Psoas muscle (tissue), 8 donors: ENCODE measurements at places on chromosomes 3 and 15. TPM values are rescaled to one million over a fixed set of nuclear protein-coding genes. Genes with fewer than 3 reads are reported as not detected.

Gene C2CD4A
- total RNA-seq: 0.09 TPM

Gene ERICH6
- not detected for total RNA-seq

DNA sequence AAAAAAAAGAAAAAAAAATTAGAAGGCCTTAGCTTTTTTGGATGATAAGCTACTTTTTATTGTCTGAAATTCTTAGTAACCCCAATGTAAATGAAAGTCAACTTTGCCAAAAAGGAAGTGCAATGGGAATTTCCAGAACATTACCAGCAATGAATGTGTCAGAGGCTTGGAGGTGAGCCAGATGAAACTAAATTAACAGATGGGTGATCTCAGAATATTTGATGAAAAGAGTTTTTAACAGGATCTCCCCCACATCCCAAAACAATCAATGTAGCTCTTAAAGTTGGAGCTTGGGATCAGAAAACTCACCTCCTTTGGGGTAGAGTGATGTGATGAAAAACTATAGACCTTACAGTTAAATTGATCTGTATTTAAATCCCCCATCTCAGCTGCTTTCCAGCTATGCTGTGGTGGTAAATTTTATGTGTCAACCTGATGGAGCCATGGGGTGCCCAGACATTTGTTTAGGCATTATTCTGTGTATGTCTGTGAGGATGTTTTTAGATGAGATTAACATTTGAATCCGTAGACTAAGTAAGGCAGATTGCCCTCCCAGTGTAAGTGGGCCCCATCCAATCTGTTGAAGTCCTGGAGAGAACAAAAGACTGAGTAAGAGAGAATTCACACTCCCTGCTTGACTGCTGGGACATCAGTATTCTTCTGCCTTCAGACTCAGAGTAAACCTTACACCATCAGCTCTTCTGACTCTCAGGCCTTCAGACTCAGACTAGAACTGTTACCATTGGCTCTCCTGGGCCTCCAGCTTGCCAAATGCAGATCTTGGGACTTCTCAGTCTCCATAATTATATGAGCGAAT, 84.3 kb upstream of the TNFSF10 start:
- no peak overlapping the region for H3K4me3 ChIP-seq
- H3K27me3 ChIP-seq: no peaks in the 10 kb centered on the region
- H3K36me3 ChIP-seq: no peaks in the 10 kb centered on the region
- no peaks in the 10 kb centered on the region for H3K4me1 ChIP-seq

- no peaks in the 10 kb centered on the region for H3K36me3 ChIP-seq
- peaks cover 57% of the 10 kb centered on the region for H3K27me3 ChIP-seq
- no peaks in the 10 kb centered on the region for H3K4me1 ChIP-seq
- no peak overlapping the region for H3K27ac ChIP-seq
- no peak overlapping the region for H3K4me3 ChIP-seq
- no peak for DNase-seq
These were observed 51.9 kb downstream of the RHCG start for GRCh38 chr15:89444241-89445225.

DNA sequence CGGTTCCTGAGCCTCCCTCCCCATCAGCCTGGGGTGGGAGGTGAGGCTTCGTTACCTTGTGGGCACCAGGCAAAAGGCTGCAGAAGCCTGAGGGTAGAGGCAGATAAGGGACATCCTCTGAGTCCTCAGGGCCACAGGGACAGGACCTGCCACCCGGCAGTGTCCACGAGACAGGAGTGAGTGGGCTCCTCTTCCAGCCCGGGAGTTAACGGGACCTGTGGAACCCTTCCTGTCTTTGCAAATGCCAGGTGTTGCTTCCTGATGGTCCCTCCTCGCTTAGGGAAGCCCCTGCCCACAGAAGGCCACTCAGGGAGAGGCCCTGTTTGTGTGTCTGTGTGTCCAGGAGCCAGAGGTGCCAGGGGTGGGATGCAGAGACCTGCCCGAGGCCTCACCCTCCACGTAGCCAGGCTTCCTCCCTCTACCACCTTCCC, 111.1 kb upstream of the ALDH1A3 start:
- no peaks in the 10 kb centered on the region for H3K4me1 ChIP-seq
- no peaks in the 10 kb centered on the region for H3K27me3 ChIP-seq
- no peak overlapping the region for H3K4me3 ChIP-seq
- H3K36me3 ChIP-seq: no peaks in the 10 kb centered on the region
- no peak overlapping the region for H3K27ac ChIP-seq
- no peak for DNase-seq

- H3K4me1 ChIP-seq: no peaks in the 10 kb centered on the region
- no peak for DNase-seq
- H3K36me3 ChIP-seq: no peaks in the 10 kb centered on the region
- no peak overlapping the region for H3K4me3 ChIP-seq
- no peaks in the 10 kb centered on the region for H3K27me3 ChIP-seq
These were observed 62.2 kb downstream of the SLC15A2 start for GRCh38 chr3:121956363-121956762.

Gene FBXO40
- 152 TPM for total RNA-seq

DNA sequence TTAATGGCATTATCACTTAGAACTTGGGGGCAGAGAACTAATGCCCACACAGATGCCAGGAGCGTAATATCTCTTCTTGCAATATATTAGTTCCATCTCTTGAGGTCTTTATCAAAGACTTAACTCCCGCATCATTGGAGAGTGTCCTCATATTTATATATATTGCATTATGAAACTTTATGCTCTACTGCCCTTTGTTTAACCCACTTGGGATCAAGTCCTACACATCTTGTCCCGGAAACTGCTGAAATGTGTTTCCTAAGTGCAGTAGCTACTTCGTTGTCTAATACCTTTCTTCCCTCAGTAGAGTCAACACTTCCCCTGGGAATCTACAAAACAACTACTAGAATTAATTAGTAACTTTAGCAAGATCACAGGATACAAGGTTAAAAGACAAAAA, 1029.2 kb downstream of the OTOL1 start:
- no peak overlapping the region for H3K27ac ChIP-seq
- H3K4me1 ChIP-seq: peaks cover 13% of the 10 kb centered on the region
- no peaks in the 10 kb centered on the region for H3K36me3 ChIP-seq

DNA sequence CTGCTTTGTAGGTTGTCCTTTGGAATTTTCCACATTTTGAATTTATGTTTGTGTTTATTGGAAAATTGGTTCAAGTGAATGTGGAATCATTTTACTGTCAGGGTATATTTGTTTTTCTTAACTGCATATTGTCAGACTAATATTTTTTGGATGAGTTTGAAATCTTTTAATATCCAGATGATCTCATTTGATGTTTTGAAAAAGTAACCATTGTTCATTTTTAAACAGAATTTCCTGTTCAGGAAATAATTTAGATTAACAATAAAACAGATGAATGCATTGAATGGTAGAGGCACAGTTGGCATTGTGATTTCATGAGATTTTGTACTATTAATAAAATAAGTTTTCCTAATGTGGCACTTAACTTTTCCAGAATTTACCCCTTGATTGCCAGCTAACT, 15.5 kb downstream of the TRAK1 start:
- H3K4me3 ChIP-seq: no peak overlapping the region
- peaks cover 2% of the 10 kb centered on the region for H3K36me3 ChIP-seq
- no peaks in the 10 kb centered on the region for H3K27me3 ChIP-seq
- H3K4me1 ChIP-seq: peaks cover 16% of the 10 kb centered on the region
- no peak for DNase-seq
- H3K27ac ChIP-seq: peak overlapping the region; percentile 63

DNA sequence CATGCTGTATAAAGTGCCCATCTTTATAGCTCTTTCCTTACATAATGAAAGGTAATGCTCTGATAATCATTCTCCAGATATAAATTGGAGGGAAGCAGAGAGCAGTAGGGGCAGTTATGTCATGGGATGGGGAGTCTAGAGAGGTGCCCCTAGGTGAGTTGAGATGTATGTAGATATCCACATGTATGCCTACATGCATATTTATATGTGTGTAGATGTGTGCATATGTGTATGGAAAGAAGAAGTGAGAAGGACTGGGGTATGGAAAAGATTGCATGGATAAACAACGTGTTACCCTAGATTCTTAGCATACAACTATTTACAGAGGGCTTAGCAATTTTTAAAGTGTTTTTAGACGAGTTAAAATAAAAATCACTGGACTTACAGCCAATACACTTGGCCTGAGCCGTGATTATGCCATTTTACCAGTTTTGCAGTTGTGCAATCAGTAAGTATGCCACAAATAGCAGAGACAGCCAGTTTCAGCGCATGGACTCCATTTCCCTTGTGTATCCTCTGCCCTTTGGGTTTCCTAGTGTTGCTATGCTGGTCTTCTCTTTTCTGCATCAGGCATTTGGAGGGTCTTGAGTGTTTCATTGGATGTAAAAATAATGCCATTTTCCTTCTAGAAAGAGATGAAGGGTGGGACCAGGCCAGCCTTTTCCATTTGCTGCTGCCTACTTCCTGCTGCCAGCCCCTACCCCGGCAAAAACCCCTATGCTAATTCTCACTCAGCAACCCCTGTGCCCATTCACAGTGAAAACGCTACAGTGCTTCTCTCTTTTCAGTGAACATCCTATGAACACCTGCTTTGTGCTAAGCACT, 199.4 kb upstream of the NR2E3 start:
- DNase-seq: no peak
- H3K4me3 ChIP-seq: no peak overlapping the region
- no peak overlapping the region for H3K27ac ChIP-seq
- H3K27me3 ChIP-seq: no peaks in the 10 kb centered on the region
- no peaks in the 10 kb centered on the region for H3K4me1 ChIP-seq
- no peaks in the 10 kb centered on the region for H3K36me3 ChIP-seq

GRCh38 chr3:24521420-24522145, 26.9 kb upstream of the THRB start:
- peaks cover 6% of the 10 kb centered on the region for H3K4me1 ChIP-seq
- DNase-seq: peak; percentile 85
- no peaks in the 10 kb centered on the region for H3K27me3 ChIP-seq
- H3K27ac ChIP-seq: peak overlapping the region; percentile 88
- no peaks in the 10 kb centered on the region for H3K36me3 ChIP-seq

Gene ISLR2
- 1.3 TPM for total RNA-seq

Gene CEMIP
- total RNA-seq: 0.17 TPM

Gene TBC1D2B
- 8.8 TPM for total RNA-seq

Gene SACM1L
- total RNA-seq: 13.1 TPM

Gene SEMA6D
- 3.6 TPM for total RNA-seq

Gene P2RY14
- total RNA-seq: 1.6 TPM

DNA sequence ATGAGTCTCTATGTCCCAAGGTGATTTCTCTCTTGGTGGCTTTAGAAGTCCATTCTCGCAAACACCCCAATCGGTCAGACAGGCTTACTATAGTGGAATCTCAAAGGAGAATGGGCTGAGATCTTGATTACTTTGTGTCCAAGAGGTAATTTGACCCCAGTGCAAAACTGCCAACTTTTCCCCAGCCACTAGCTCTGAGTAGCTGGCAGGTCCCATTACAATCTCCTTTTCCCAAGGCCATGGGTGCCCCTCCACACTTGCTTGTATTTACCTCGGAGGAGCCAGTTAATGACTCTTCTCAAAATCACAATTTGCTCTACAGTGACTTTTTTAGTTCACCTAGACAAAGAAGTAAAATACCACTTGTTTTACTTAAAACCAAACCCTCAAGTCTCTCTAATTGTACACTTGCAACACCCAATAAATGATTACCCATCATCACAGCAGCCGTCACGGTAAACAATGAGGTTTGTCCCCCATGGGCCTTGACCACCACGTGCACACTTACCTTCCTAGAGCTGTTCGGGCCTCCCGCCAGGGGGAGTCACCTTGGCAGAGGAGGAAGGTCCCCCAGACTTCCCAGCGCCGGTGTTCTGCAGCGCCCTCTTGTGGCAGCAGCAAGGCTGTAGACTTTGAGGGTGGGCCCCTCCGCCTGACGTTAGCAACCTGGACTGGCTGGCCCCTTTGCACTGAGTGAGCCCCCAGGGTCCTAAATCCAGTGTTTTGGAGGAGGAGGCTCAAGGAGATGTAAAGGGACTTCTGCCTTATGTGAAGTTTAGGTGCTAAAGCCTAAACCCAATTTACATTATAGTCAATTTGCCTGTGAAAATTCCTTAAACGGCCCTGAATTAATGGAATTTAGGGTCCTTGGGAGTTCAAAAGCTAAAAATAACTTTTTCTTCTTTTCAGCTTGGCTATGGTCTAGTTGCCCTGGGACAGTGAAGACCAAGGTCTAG, 18.7 kb upstream of the HDAC11 start:
- peaks cover 17% of the 10 kb centered on the region for H3K4me1 ChIP-seq
- no peak overlapping the region for H3K4me3 ChIP-seq
- DNase-seq: peak; percentile 66
- no peaks in the 10 kb centered on the region for H3K36me3 ChIP-seq

GRCh38 chr15:85854345-85855097, 59.8 kb upstream of the KLHL25 start:
- H3K27ac ChIP-seq: no peak overlapping the region
- H3K4me3 ChIP-seq: no peak overlapping the region
- H3K4me1 ChIP-seq: no peaks in the 10 kb centered on the region
- no peaks in the 10 kb centered on the region for H3K36me3 ChIP-seq
- H3K27me3 ChIP-seq: no peaks in the 10 kb centered on the region

DNA sequence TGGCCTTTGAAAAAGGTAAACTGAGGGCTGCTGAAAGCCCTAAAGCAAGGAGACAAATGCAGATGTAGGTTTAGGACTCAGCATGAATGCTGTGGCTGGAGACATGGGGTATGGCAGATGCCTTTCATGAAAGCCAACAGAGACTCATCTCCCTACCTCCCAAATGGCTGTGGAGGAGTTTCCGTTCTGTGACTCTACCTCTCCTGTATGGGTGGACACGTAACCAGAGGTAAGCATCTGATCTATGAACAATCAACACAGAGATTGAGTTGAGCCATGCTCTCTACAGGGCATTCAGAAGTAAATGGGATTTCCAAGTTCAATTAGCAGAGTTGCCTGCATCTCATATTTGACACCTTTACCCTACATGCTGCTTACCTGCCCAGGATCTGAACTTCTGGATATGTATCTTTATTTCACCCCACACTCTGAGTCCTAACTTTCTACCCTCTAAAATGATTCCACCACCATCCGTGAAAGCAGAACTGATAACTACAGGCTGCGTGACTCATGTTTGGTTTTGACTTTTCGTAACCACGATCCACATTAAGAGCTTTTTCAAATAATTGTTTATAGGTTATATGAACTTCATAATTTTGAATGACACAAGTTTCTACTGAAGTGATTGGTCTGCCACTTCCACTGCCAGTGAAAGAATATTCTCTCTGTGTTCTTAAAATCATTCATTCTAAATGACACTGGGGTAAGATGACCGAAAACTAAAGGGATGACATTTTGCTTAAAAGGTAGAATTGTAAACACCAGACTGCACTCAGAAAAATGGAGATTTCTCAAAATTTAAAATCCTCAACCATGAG, 1058.7 kb downstream of the FHIT start:
- no peaks in the 10 kb centered on the region for H3K4me1 ChIP-seq
- DNase-seq: no peak
- H3K4me3 ChIP-seq: no peak overlapping the region
- no peaks in the 10 kb centered on the region for H3K27me3 ChIP-seq

Gene POLG
- total RNA-seq: 56.0 TPM

Gene SCAMP5
- 6.3 TPM for total RNA-seq
